ENCODE measurements at places on chromosomes 2 and 18.

DNA sequence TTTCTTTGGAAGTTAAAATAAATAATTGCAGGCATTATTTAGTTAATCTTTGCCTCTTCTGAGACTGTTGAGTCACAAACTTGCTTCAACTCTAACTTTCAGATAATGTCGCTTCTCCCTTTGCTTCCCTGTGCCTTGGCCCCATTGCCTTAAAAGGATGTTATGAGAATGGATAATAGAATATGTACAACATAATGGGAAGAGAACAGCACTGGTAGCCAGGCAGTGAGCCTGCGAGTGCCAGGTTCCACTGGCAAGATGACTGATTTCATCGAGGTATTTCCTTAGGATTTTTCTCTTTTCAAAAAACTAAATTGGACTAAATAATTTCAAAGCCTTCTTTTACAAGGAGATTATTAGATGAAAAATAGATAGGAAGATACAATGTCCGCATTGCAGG, 420.9 kb downstream of the TGIF1 start:
- no peak for DNase-seq

DNA sequence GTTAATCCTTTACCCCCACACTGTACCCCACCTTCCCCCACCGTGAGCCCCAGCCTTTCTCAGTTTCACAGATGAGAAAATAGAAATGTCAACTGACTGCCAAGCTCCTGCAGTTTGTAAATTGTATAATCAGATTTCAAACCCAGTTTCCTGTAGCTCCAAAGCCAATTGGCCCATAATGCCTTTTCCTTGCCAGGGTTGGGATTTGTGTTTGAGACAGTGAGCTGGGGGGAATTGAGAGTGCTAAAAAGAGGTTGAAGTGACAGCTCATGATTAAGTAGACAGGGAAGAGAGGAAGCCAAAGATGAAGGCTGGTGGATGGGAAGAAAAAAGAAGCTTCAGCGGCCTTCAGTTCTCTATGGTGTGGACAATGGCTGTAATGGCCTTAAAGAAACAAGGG, 10.7 kb downstream of the OSBPL6 start:
- DNase-seq: no peak

- DNase-seq: no peak
These were observed 31.6 kb downstream of the ZNF532 start for GRCh38 chr18:58896268-58896667.

DNA sequence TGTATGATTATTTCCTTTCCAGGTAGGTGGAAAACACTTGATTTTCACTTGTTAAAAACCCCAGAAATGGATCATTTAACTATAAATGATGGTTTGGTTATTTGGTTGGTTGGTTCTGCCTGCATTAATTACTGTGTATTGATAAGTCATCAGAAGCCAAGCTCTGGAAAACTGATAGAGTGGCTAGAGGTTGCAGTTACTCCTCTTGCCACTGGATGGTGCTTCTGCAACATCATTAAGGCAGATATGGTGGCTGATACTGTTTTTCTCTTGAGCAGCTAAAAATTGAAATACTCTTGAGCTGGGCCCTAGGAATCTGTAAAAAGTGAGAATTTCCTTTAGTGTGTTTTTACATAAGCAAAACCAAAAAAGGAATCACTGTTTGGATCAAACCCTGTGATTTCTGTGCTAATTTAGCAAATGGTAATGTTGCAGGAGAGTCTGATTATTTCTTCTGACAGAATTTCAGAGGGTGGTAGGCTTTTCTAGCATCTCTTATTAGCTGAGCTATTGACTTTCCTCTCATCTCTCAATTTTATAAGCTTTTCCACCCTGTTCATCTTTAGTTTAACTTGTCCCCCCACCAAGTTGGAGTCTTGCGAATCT, 54.3 kb downstream of the RAB10 start:
- DNase-seq: no peak

Data from activated naive CD4-positive, alpha-beta T cell treated with anti-CD3 and anti-CD28 coated beads, Interleukin-2, amount 50 U/mL, for 16 hours (primary cell).